Non-pigmented ciliary epithelial cell (primary cell): ENCODE measurements at places on chromosomes 1 and 21.

- no peak for DNase-seq
Measured at GRCh38 chr1:64568171-64568450, 98.2 kb downstream of the CACHD1 start.

- no peak for DNase-seq
Measured at GRCh38 chr1:200471739-200472138, 61.9 kb upstream of the ZNF281 start.

- no peak for DNase-seq
Measured at GRCh38 chr1:12148958-12149790, 17.6 kb upstream of the TNFRSF1B start.

- DNase-seq, result no peak
Measured at GRCh38 chr1:48422009-48422408, 50.0 kb downstream of the SPATA6 start.

DNA sequence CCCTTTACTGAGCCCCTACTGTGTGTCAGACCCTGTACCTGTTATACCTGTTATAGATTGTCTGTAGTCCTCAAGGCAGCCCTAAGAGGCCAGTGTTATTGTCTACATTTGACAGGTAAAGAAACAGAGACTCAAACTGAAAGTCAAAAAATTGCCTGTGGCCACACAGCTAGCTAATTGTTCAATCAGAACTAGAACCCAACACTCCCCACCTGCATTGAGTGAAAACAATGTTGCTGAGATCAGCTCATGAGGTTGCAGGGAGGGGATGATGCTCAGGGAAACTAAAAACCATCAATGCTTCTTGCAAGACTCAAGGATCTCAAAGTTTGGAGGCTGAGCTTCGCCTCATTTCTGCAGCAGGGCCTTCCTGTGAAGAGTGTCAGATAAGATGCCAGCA is 109.5 kb upstream of the LMO4 start:
- no peak for DNase-seq

DNA sequence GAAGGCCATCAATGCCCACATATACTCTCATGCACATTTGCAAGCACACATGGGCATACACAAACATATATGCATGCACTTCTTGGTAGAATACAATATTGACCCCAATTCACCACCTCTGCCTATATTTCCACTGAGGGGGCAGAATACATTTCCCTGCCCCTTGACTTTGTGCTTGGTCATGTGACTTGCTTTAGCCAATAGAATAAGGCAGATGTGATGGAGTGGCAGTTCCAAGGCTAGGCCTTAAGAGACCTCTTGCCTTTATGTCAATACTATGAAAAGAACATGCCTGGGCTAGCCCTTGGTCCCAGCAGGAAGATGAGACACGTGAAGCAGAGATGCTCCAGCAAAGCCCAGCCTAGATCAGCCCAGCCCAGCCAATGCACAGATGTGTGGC is 66.0 kb upstream of the GRIK3 start:
- no peak for DNase-seq

GRCh38 chr1:199811163-199811562 is 216.3 kb upstream of the NR5A2 start:
- DNase-seq, result no peak

DNA sequence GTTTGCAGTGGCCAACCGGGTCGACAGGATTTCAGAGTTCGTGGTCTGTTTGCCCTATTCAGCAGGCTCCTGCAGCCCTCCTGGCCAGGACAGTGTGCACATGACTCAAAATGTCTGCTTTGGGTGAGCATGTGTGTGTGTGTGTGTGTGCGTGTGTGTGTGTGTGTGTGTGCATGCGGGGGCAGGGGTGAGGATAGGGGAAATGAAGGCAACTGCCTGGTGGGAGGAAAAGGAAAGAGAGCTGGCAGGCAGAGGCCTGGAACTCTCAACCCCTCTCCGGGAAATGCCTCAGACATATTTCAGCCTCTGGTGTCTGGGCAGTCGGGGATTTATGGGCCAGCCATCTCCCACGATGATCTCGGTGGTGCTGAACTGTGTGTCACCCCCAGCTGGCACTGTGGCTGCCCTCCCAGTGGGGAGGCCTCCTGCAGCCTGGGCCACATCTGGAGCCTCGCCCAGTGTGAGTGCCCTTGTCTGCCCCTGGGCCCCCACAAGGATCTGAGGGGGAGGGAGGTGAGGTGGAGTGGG is 15.2 kb downstream of the CDCP2 start:
- no peak for DNase-seq

DNA sequence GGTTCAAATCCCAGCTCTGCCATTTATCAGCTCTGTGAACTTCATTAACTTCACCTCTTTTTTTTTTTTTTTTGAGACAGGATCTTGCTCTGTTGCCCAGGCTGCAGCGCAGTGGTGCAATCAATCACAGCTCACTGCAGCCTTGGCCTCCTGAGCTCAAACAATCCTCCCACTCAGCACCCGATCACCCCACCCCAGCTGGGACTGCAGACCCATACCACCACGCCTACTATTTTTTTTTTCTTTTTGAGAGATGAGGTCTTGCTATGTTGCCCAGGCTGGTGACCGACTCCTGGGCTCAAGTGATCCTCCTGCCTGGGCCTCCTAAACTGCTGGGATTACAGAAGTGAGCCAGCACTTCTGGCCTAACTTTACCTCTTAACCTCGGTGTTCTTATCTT is 2.2 kb upstream of the TRIT1 start:
- no peak for DNase-seq
